ENCODE measurements at places on chromosomes 5 and 9.
A peak's percentile ranks its signal among the peaks of the same experiment; 100 is the strongest.

DNA sequence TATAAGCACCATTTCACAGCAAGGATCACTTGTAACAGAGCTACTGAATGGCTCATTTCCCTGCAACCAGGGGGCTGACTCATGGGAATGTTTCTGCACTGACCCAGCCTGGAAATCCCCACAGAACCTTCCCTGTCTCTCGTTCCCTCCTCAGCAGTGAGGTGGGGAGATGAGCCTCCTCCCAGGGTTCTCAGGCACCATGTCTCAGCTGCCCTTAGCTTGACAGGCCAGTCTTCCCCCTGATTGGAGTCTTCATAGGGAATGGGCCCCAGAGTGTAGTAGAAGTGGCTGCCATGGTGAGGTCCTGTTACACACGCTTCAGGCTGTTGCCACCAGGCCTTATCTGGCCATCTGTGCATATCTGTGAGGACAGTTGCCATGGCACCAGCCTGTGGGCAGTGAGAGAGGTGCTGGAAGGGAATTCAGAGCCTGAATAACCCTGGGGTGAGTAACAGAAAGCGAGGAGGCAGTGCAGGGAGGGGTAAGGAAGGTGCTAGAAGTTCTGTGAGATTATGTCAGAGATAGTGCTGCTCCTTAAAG, 324.4 kb downstream of the ENC1 start:
- H3K36me3 ChIP-seq = no peaks in the 10 kb centered on the region
- H3K27me3 ChIP-seq = no peaks in the 10 kb centered on the region
- no peak overlapping the region for H3K4me3 ChIP-seq
- peak; percentile 27 for DNase-seq
- no peaks in the 10 kb centered on the region for H3K4me1 ChIP-seq

GRCh38 chr5:158570502-158570901, 529.2 kb downstream of the EBF1 start:
- no peaks in the 10 kb centered on the region for H3K4me1 ChIP-seq
- no peak overlapping the region for H3K27ac ChIP-seq
- DNase-seq = no peak

- no peak overlapping the region for H3K4me3 ChIP-seq
- no peak for DNase-seq
- no peaks in the 10 kb centered on the region for H3K27me3 ChIP-seq
- no peak overlapping the region for H3K27ac ChIP-seq
Observed at GRCh38 chr5:76801159-76801802, 17.5 kb upstream of the F2RL1 start.

- no peak overlapping the region for H3K4me3 ChIP-seq
- no peaks in the 10 kb centered on the region for H3K4me1 ChIP-seq
- DNase-seq = no peak
- no peaks in the 10 kb centered on the region for H3K36me3 ChIP-seq
Observed at GRCh38 chr5:33558489-33558888, 117.7 kb downstream of the TARS1 start.

DNA sequence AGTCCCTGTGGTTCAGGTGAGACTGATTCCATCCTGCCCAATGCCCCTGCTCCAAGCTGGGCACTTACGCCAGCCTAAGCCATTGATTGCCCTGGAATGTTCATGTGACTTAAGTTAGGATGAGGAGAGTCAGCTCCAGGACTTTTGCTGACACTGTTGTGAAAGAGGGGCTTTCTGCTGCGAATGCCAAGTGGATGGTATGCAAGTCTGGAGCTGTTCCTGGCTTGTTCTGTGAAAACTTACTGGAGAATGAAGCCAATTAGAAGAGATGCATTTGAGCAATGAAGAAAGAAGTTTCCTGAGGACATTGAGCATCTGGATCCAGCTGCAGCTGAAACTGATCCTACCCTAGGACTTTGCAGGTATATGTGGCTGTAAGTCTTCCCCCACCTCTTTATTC, 61.2 kb upstream of the ZFR start:
- no peak overlapping the region for H3K27ac ChIP-seq
- no peaks in the 10 kb centered on the region for H3K36me3 ChIP-seq
- no peaks in the 10 kb centered on the region for H3K27me3 ChIP-seq
- peaks cover 6% of the 10 kb centered on the region for H3K4me1 ChIP-seq
- H3K4me3 ChIP-seq = no peak overlapping the region

DNA sequence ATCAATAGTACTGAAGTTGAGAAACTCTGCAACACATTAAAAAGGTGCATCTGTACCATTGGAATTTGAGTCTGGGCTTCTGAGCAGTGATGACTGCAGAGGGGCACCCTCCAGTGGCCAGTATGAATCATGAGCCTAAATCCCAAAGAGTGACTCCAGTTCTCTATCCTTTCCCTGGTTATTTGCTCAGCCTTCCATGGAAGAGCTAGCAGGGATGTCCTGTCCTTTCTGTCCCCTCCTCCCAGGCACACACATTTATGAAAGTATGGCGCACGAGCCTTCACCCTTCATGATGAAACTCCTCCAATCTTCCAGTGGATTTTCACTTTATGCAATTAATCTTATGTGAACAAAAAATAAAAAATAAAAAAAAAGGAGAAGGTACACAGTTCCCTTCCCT, 81.0 kb downstream of the ESM1 start:
- H3K4me1 ChIP-seq = peaks cover 12% of the 10 kb centered on the region
- no peak for DNase-seq
- no peaks in the 10 kb centered on the region for H3K36me3 ChIP-seq
- no peaks in the 10 kb centered on the region for H3K27me3 ChIP-seq

DNA sequence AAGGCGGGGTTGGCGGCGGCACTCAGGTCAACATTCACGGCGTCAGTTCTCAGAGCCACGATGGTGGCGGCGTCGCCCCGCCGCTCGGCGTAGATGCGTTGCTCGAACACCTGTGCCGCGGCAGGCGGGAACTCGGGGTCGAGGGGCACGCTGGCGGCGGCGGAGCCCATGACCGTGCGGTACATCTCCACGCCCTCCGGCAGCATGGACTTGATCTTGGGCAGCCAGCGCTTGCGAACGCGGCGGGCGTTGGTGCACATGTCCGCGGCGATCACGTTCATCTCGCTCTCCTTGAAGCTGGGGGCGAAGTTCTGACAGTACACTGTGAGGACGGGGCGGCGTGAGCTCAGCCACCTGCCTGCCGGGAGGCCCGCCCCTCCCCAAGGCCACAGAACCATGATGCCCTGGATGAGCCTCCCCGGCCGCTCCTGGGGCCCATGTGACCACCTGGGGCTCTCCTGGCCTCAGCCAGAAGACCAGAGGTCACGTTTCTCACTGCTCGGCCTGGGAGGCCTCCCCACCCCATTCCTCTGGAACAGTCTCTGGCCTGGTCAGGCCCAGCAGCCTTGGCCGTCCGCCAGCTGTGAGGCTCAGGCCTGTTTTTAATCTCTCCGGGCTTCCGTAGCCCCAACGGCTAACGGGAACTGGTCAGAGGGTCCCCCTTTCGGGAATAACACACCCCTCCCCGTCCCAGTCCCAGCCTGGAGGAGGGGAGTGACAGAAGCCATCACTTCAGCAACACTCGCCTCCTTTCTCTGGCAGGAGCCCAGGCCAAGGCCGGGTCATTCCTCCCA, 50.7 kb upstream of the UBAC1 start:
- H3K27ac ChIP-seq = no peak overlapping the region
- H3K27me3 ChIP-seq = no peaks in the 10 kb centered on the region
- no peaks in the 10 kb centered on the region for H3K4me1 ChIP-seq
- H3K36me3 ChIP-seq = no peaks in the 10 kb centered on the region

GRCh38 chr9:103281126-103281525, 286.0 kb downstream of the CYLC2 start:
- no peaks in the 10 kb centered on the region for H3K36me3 ChIP-seq
- no peaks in the 10 kb centered on the region for H3K27me3 ChIP-seq
- H3K27ac ChIP-seq = no peak overlapping the region
- no peak overlapping the region for H3K4me3 ChIP-seq
- no peak for DNase-seq

DNA sequence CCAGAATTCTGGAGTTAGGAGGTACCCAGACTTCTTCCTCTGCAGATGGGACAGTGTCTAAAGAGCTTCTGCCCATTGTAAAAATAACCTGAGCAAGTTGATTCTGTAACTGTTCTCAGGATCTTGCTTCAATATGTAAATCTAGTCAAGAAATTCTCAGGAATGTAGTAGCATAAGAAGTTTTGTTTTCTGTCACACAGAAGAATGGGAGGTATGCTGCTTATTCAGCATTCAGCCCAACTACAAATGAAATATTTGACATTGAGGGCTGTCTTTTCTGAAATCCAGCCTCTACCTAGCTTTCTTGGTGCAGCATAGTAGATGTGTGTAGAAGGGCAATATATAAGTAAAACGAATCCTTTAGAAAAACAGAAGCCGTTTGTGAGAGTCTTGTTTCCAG, 13.8 kb downstream of the MACIR start:
- H3K36me3 ChIP-seq = peaks cover 5% of the 10 kb centered on the region
- no peaks in the 10 kb centered on the region for H3K27me3 ChIP-seq
- H3K4me3 ChIP-seq = no peak overlapping the region
- H3K4me1 ChIP-seq = no peaks in the 10 kb centered on the region
- no peak overlapping the region for H3K27ac ChIP-seq

- H3K36me3 ChIP-seq = no peaks in the 10 kb centered on the region
- no peak overlapping the region for H3K27ac ChIP-seq
- DNase-seq = no peak
Observed at GRCh38 chr5:28286566-28286965, 1248.2 kb upstream of the CDH9 start.

Data from thymus (tissue), 14 donors.